ENCODE measurements at places on chromosomes 7 and 10.

DNA sequence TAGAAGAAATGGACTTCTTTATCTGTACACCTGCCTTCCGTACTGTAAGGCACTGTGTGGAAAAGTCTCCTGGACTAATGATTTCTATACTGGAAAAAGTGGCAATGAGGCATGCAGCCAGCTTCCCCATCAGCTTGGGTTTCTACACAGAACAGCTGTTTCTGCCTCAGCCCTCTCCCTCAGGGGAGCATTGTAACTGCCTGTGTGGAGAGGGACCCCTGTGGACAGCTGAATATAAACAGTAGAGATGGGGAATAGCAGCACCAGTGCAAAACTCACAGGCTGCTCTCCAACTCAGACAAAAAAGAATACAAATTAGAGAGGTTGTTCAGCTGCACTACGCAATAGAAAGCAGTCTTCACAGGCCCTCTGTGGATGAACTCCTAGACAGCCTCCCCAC lies 451.3 kb upstream of the MBL2 start:
- DNase-seq, result no peak

DNA sequence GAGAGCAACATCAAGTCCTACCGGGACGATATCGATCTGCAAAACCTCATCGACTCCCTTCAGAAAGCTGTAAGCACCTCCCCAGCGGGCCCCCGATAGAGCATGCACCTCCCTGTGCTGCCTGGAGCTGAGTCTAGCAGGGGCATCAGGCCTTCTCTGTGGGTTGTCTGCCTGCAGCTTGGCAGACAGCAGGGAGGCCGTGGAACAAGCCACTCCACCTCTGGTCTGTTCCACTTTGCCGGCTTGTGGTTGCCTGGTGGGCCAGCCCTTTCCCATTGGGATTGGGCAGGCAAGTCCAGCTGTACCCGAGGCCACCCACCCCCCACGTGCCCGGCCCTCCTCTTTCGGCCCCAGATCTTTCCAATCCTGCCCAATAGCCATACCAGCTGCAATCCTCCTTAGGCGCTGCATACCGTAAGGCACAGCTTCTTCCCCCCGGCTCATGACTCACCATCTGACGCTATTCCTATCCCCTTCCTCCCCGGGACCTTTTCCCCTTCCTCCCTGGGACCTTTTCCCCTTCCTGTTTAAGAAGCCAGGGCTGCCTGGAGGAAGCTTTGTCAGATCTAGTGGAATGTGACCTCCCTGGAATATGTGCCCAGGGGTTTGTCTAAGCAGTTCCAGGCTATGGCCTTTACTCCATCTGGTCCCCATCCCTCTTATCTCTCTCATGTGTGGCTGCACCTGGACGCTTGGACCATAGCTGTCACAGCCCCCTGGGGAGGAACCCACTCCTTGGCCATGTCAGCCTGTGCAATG lies 28.1 kb upstream of the SH2D4B start:
- no peak for DNase-seq

DNA sequence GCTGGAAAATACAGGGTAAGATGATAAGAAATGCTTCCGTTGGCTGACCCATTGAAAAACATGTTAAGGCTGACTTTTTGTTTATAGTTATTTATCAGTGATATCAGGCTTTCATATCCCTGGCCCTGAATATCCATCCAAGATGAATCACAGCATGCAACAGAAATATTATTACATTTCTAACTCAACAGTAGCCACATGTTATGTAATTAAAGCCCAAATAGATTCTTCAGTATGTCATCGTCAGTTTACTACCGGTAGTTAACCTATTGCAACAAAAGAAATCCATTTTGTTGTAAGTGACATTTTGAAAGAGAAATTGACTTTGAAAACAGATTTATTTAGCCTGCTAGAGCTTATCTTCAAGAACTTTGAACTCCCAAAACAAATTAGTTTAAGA lies 354.1 kb upstream of the CELF2 start:
- no peak for DNase-seq

DNA sequence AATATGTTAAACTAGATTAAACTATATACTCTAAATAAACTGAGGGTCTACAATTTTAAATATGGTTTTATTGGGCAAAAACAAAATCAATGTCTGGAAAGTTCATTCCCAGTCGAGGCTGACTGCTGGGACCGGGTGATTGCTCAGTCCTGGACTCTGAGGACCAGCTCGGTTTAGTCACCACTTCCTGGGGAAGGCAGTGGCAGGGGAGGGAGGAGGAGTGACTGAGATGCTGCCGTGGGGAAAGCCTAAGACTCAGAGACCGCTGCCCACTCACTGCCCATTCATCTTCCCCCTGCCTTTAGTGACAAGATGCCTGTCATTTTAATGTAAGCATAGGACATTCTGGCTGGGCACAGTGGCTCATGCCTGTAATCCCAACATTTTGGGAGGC lies 29.0 kb downstream of the ATOH7 start:
- DNase-seq, result no peak

Data from NCI-H446 treated with DMSO at 0.1 percent for 48 hours (cell line).